Foreskin keratinocyte (primary cell): ENCODE measurements at places on chromosomes 3 and 15.

DNA sequence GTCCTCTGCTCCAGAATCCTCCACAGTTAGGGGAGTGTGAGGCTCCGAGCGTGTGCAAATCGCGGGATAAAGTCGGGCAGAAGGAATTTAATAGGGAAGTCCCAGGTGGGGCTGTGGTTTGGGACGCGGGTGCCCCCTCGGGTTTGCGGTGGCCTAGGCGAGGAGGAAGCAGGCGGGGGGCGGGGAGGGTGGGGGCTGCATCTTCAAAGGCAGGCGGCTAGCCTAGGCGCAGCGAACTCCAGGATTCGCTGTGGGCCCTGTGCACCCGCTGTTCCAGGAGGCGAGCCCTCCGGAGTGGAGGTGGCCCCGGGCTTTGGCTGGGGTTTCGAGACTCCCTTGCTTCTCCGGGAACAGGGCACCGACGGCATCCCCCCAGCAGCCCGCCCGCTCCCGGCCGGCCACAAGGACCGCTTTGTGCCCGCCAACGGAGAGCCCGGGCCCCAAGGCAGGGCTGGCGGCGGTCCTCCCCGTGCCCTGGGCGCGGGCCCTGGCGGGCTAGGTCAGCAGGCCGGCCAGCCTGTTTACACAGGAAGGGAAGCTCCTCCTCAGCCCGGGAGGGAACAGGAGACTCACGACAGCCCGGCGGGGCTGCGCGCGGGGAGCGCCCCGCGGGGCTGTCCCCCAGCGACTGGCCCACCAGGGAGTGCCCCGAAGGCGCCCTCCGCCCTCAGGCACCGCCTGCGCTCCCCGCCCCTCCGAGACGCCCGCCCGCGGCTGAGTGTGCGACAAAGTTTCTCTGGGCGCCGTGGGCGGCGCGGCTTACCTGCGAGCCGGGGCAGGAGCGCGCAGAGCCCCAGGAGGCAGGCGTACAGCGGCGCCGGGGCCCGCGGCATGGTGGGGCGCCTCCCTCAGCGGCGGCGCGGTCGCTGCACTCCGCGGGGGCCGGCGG lies 753 bp downstream of the ITGB5 start:
- DNase-seq, result no peak

DNA sequence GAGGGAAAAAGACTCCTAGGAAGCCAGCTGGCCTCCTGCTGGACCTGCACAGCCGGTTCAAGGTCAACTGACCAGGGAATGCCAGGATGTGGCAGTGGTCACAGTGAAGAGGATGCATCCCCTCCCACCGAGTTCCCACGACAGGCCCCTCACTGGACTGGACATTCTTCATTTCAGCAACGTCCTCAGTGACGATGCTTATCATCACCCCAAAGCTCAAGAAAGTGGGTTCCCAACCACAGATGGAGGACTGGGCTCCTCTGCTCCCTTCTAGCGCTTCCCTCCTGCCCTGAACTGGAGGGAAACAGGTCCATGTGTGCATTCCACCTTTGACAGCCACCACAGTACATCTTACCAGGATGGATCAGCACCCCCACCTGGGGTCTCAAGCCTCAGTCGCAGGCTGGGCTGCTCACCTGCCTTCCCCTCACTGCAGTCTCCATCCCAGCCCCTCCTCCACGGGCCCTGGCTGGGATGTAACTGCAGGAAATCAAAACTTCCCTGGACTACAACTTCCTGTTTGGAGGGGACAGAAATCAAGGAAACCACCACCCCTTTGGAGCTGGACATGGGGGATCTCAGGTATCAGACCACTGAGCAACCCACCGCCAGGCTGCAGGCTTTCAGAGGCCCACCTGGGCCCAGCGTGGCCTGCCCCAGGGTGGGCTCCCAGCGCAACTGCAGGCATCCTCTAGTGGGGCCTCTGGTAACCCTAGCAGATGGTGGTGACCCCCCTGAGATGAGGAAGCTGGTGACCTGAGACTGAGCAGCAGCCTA lies 7.3 kb downstream of the CALML4 start:
- no peak for DNase-seq

DNA sequence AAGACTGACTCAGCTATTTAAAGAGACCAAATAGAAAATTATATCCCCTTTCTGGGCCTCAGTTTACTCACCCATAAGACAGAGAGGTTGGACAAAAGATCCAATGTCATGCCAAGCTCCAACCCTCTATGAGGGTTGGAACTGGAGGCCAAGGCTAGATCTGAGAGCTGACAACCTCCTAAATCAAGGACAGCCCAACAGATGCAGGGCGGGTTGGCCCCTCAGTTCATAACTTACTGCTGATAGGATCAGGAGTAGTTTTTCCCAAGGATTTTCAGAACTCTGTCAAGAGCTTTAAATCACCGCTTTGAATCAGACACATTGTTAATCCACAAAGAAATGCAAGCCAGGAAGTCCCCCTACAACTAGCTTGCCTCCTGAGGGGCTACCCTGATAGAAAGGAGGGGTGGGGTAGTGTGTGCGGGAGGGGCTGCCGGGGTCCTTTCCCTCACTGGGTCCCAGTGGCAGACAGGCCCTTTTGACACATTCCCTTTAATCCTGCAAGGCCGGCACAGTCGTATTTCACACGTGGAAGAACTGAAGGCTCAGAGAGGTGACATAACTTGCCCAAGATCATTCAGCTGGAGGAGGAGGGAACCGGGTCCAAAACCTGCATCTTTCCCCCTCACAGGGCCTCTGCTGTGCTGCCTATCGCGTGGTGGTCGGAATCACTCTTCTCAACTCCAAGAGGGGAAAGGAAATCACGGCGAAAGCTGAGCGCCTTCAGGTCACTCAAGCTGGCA lies 21.4 kb downstream of the BMF start:
- no peak for DNase-seq

- DNase-seq, result no peak
These were observed 47.2 kb downstream of the IGSF11 start for GRCh38 chr3:118987477-118987876.

DNA sequence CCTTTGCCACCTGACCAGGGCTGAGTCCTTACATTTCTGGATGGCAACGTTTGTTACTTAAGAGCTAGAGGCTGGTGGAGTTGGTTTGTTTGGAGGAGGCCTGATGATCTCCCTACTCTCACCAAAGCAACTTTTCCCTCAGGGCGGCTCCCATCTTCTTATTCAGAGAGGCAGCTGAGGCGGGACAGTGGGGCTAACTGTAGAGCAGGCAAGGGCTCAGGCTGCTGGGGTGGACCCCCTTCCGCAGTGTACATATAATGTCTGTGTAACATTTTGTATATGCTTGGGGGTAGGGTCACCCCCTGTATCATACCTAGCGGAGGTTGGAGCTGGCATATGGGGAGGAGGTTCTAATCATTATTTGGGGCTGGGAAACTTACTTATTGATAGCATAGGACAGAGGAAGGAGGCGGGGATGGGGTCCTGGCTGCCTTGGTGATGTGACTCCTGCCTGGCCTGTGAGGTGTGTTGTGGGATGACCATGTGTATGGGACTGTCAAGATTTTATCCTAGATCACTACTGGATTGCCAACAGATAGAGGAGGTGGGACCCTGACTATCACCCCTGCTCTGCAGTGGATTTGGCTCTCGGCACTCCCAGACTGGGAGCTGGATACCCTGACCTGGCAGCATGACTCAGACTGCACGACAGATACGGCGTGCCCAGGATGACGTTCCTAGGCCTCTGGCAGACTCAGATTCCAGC lies 52.5 kb upstream of the UBE2Q2 start:
- no peak for DNase-seq

DNA sequence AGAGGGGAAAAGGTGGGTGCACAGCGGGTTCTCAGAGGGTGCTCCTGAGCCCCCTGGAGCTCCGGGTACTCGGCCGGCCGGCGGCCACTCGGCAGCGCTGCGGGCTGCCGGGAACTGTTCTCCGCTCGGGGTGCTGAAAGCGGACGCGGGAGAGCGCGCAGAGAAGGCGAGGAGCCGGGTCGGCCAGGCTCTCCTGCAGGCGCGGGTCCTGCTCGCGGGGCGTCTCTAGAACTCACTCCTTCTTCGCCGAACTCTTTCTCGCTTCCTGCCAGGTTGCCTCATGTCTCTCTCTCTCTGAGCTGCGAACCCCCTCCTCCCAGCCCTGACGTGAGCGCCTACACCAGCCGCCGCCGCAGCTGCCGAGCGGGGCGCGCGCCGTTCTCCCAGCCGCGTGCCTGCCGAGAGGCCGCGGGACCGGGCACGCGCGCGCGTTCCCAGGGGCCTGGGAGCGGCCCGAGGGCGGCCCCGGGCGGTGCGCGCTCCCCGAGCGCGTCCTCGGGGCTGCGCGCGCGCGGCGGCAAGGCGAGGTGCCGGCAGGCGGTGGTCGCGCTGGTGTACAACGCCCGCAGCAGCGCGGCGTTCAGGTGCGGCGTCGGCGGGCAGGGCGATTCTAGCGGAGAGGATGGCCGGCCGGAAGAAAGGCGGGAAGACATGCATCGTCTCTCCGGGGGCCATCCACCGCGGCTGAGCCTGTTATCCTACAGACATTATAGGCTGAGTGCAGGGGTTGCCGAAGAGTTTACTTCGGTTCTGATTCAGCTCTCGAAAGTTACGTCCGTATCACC lies at the start of gene PEX5L:
PEX5L (minus strand) TSS at position 267 of the 785 bp plus-strand sequence. CDS start 338 bp downstream, outside the sequence.
- peak; percentile 40 for DNase-seq

DNA sequence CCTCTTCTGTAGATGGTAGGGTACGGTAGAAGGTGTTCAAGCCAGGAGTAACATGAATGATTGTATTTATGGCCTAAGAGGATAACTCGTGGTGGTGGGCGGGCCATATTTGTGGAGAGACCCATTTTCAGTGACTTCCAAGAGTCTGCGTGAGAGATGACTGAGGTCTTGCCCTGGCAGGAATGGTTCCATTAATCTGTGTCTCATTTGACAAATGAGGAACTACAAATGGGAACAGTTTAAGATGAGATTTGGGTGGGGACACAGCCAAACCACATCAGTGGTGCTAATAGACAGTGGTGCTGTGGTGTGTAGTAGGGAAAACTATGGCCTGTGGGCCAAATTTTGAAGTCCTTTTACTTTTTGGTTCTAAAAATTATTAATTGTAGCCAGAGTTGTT lies 47.1 kb downstream of the FLNB start:
- no peak for DNase-seq

DNA sequence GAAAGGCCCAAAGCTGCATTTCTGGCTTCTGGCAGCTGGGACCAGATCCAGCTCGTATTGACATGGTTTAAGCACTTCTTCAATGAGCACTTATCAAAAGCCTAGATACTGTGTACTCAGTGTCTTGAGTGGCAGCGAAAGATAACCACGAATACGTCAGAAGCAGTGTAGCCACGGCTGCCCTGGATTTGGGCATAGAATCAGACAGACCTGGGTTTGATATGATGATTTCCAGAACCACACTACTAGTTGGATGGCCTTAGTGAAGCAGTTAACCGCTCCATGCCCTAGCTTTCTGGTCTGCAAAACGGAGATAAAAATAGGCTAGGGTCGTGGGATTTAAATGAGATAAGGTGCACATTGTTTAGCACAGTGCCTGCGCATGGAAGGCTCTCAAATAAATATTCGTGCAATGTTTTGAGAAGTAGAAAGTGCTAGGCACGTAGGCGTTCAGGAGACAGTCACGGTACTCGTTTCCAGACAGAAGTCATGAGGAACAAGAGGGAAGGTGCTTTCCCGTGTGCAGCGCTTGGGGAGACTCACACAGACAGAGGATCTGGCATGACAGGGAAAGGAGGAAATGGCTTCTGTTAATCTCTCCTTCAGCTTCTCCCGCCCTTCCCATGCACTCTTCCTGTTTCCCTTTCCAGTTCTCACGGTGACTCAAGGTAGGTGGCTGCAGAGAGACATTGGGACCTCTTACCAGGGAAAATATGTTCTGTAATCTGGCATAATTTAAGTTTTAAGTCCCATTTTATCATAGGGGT lies 70.3 kb downstream of the CCNL1 start:
- peak; percentile 56 for DNase-seq

DNA sequence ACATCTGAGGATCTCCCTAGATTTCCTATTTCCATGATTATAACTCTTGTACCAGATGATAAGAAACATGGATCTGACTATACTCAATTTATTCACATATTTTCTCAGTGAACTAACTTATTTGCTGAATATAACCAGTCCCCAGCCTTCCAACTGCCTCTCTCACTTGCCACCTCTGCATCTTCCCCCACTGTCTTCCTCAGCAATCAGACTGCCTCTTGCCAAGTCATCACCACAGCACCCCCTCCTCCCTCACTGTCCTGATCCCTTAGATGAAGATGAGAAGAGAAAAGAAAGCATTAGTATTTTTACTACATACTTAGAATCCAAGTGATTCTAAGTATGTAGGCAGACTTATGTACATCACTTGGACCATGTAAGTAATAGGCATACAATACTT lies 71.9 kb downstream of the GTPBP8 start:
- no peak for DNase-seq

- no peak for DNase-seq
These were observed 55.1 kb downstream of the AAGAB start for GRCh38 chr15:67199391-67199790.

DNA sequence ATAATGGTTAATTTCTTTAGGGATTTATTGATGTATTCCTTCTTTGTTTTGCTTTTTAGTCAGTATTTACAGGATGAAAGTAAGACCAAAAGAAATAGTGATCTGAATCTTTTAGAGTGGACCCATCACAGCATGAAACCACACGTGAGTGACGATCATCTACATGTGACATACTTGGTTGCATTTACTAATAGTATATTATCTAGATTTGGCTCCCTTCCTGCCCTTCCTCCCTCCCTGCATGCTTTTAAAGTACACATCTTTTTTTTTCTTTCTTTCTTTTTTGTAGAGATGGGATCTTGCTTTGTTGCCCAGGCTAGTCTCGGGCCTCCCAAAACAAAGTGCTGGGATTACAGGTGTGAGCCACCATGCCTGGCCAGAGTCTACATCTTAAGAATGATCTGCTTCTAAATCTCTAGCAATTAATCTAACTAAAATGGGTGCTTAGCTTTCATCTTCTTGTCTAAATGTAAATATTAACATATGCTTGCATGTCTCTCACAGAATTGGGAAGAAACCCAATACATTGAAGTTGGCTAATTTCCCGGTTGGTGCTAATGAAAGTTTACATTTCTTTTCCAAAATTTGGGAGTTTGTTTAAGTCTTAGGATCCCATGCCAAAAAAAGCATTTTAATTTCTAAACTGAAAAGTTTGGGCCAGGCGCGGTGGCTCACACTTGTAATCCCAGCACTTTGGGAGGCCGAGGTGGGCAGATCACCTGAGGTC lies 38.0 kb downstream of the SENP2 start:
- DNase-seq, result no peak

DNA sequence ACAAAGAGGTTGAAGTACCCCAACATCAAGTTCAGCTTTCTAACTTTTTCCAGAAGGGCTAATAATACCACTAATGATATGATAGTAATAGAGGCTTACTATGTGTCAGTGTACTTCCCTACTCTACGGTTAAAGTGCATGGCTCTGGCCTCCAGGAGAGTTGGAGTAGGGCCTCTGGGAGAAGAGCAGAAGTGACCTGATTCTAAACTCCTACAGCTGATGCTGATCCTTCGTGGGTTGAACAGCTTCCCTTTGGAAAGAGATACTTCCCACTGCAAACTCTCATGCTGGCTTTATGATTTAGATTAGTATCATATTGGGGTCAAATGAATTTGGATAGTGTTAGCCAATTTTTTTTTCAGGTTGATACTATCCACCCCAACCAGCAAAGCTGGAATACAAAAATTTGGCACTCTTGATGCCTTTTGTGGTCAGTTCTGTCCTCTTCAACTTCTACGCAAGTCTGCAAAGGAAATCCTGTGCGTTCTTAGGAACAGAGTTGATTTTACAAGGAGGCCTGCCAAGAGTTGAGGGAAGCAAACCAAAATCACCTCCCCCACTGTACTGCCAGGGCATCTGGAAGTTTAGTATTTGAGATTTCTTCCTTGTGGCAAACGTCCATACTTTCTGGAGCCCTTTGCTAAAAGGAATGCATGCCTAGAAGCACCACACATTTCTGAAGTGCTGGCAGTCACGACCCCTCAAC lies 17.8 kb downstream of the TMEM212 start:
- DNase-seq, result no peak

GRCh38 chr3:18127174-18127858 lies 297.8 kb downstream of the SATB1 start:
- DNase-seq, result no peak
